Peyer's patch (tissue), 4 donors: ENCODE measurements at places on chromosomes 2 and 18. TPM values are rescaled to one million over a fixed set of nuclear protein-coding genes. Genes with fewer than 3 reads are reported as not detected.
A peak's percentile ranks its signal among the peaks of the same experiment; 100 is the strongest.

GRCh38 chr2:36511858-36512603, 85.9 kb downstream of the FEZ2 start:
- DNase-seq, result no peak

The EFEMP1 gene
- 16.3 TPM for total RNA-seq

GRCh38 chr2:65508225-65508624, 75.8 kb upstream of the SPRED2 start:
- DNase-seq, result no peak

GRCh38 chr18:49400398-49401072, 59.9 kb downstream of the DYM start:
- DNase-seq, result no peak

- no peak for DNase-seq
Observed at GRCh38 chr2:143026411-143027054, 102.7 kb upstream of the ARHGAP15 start.

The MEP1B gene
- total RNA-seq, result 4.1 TPM

- DNase-seq, result no peak
Observed at GRCh38 chr2:237282568-237283128, 131.3 kb downstream of the COL6A3 start.

GRCh38 chr2:143279672-143280071, 150.5 kb downstream of the ARHGAP15 start:
- DNase-seq, result no peak

DNA sequence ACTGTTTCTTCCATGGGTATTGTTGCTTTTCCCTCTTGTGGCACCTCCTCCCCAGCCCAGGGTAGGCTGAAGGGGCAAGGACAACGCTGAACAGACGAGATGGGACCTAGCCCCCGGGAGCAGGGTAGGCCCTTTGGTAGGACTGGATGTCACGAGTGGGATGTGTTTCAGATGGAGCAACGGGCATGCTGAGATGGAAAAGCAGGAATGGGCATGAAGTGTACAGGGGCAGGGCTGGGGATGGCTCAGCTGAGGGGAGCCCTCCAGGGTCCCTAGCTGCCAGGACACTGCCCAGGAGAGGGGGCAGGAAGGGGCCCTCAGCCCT, 33.4 kb downstream of the ARHGEF4 start:
- peak; percentile 30 for DNase-seq

DNA sequence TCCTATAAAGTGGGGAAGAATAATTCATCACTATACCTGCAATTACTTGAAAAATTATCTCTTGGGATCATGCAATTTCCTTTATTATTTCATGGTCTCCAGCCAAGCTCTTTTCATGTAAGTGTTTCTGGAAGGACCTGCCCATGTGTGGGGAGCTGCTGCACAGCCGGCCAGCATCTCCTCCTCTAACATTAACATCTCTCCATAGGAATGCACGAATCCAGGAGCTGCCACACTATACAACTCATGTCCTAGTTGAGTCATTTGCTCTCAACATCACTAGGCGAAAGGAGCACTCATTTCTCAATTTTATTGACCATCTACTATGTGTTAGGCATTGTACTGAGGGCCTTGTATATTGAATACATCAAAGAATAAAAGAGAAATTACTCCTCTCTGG, 144.3 kb upstream of the ERBB4 start:
- no peak for DNase-seq

GRCh38 chr18:6677086-6677485, 52.4 kb upstream of the ARHGAP28 start:
- DNase-seq, result no peak

DNA sequence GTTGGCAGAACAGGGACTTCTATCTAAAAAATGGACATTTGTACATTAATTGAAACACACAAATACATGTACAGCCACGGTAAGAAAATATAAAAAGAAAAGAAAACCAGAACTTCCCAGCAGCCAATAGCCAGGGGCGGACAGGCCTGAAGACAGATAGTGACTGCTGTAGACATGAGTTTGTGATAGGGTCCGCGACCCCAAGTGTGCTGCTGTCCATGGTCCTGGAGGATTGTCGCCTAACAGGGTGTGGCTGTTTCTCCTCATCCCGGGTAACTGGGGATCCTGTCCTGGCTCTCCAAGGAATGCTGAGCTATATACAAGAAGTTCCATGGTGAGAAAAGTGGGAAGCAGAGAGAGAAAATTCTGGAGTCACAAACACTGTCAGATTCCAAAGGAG, 266.5 kb upstream of the SALL3 start:
- DNase-seq, result no peak

The B3GNT7 gene
- total RNA-seq, result 9.9 TPM

GRCh38 chr2:43119303-43119702, 107.1 kb downstream of the ZFP36L2 start:
- DNase-seq, result no peak

The SFTPB gene
- total RNA-seq, result not detected

DNA sequence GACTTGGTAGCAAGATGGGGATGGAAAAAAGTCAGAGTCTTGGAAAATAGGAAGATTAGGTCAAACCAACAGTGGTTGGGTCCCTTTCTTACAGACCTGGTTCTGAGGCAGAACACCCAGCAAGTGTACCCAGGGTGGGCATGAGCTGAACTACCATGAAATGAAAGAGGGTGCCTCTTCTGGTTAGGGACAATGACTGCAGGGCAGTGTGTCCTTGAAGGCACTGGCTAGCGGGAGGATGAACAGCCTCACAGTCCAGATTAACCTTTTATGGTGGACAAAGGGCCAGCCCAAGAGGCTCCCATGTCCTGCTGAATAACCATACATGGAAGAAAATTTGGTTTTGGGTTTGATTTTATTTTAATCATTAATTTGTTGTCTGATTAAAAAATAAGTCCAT, 61.8 kb upstream of the CCDC85A start:
- DNase-seq, result no peak

The SERPINB11 gene
- total RNA-seq, result not detected
